CD4-positive, alpha-beta T cell treated with Interleukin-12 subunit alpha and Interleukin-12 subunit beta, for 1 hour (primary cell): ENCODE measurements at places on chromosomes 5 and 9.

GRCh38 chr9:37925786-37926736 is 22.1 kb upstream of the SLC25A51 start:
- DNase-seq, result no peak

GRCh38 chr5:154371687-154372086 is 74.1 kb upstream of the SAP30L start:
- no peak for DNase-seq

- no peak for DNase-seq
Observed at GRCh38 chr5:53303105-53303504, 177.3 kb upstream of the FST start.

- no peak for DNase-seq
Observed at GRCh38 chr5:78116167-78116566, 178.3 kb downstream of the AP3B1 start.

- DNase-seq, result no peak
Observed at GRCh38 chr9:115235221-115235620, 117.3 kb upstream of the TNC start.

DNA sequence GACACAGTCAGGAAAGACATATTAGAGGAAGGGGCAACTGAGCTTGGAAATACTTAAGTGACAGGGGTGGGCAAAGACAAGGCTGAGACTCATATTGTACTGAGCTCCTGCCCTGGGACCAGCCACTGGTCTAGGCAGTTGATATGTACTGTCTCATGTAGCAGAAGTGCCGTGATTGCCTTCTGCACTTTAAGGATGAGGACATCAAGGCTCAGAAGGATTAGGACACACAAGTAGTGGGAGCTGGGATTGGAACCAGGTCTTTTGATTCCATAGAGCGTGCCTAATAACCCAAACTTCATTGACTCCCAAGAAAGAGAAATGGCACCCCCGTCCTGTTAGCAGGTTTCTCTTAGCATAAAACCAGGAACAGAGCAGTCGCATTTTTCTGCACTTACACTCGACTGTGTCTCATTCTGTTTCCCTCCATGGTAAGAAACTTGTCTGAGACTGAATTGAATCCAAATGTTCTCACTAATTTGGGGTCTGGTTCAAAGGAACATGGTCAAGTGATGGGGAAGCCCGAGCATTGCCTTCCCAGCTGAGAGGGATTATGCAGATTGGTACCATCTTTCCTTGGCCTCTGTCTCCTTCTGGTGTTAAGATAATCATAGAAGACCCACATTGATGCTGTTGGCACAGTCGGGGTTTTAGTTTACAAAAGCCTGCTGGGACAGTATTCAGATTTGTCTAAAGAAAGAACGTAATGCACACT is 70.4 kb downstream of the ANGPTL2 start:
- no peak for DNase-seq

GRCh38 chr5:8429778-8430758 is 561.1 kb downstream of the MTRR start:
- no peak for DNase-seq

GRCh38 chr9:129058965-129059795 is 21.7 kb upstream of the DOLPP1 start:
- DNase-seq, result no peak

GRCh38 chr5:74567411-74567995 is 73.0 kb downstream of the ENC1 start:
- DNase-seq, result no peak

- DNase-seq, result no peak
Observed at GRCh38 chr9:128396970-128397613, 23.6 kb upstream of the CERCAM start.

GRCh38 chr5:168679515-168679920 is 100.3 kb upstream of the PANK3 start:
- peak; percentile 53 for DNase-seq

- DNase-seq, result no peak
Observed at GRCh38 chr9:86287013-86287412, 4.7 kb upstream of the ISCA1 start.

- DNase-seq, result no peak
Observed at GRCh38 chr5:96226941-96227552, 206.0 kb downstream of the PCSK1 start.

DNA sequence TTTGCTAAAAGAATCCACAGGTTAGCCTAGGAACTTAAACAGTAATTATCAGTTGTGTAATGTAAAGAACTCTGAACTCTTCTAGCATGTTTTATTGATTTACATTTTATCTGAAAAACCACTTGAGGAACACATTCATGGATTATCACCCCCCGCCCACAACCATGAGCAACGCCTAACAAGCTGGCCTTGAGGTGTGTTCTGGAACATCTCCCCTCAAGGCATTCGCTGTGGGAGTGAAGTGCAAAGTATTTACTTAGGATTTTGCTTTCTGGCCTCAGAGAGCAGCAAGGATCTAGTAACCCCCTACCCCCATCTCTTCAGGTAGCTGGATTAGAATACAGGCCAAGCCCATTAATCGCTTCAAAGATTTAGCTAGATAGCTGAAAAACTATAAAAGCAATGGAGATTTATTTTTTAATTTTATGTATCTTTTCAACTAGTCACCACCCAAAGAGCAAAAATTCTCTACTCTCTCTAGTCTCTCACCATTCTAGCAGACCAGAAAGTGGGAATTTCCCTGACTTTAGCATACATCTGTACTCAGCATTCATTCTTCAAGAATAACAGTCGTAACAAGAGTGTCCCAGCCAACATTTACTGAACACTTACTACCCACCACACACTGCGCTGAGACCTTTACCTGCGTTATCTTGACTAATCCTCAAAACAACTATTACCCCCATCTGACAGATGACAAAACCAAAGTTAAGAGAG is 37.2 kb downstream of the DDX31 start:
- DNase-seq, result no peak

GRCh38 chr5:98608052-98608451 is 165.4 kb upstream of the RGMB start:
- no peak for DNase-seq

DNA sequence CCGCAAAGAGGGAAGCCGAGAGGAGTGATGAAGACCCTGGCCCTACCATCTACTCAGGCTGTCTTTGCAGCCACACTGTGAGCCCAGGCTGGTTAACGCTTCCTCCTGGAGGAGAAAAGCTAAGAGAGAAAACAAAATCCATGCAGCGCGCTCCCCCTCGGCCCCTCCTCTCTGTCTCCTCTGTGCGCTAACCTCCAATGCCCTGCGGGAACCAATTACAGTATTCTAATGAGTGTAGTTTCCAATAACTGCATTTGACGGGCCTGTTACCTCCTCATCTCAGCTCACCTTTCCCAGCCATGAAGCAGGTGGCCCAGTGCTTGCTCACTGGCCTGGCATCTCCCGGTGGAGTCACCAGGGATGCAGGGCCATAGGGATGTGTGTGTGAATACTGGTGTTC is 565.5 kb downstream of the EBF1 start:
- DNase-seq, result no peak

DNA sequence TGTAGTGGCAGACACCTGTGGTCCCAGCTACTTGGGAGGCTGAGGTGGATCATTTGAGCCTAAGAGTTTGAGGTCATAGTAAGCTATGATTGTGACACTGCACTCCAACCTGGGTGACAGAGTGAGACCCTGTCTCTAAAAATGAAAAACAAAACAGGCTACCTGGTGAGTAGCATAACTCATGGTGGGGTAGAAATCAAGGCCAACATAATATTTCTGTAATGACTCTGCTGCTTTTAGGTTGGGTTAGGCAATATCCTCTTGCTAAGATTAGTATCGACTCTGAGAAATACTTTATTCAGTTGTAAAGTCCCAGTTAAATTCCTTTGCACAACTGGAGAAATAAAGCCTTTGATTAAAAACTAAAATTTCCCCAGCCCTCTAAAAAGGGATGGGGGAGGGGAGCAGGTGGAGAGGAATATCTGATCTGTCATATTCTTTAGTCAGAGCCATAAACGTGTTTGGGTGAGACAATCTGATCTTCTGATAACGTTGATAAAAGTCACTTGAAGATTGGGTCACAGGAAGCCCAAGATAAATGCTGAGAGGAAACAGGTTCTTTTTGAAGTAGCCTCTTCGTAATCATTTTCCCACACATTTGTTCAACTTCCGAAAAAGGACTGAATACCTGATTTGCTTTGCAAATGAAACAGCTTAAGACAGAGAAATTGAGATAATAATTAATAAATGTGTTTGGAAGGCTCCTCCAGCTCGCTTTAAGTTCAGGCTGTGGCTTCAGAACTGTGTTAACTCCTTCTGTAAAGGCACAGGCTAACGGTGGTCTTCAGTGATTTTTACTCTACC is 14.9 kb downstream of the IL4 start:
- peak; percentile 45 for DNase-seq

DNA sequence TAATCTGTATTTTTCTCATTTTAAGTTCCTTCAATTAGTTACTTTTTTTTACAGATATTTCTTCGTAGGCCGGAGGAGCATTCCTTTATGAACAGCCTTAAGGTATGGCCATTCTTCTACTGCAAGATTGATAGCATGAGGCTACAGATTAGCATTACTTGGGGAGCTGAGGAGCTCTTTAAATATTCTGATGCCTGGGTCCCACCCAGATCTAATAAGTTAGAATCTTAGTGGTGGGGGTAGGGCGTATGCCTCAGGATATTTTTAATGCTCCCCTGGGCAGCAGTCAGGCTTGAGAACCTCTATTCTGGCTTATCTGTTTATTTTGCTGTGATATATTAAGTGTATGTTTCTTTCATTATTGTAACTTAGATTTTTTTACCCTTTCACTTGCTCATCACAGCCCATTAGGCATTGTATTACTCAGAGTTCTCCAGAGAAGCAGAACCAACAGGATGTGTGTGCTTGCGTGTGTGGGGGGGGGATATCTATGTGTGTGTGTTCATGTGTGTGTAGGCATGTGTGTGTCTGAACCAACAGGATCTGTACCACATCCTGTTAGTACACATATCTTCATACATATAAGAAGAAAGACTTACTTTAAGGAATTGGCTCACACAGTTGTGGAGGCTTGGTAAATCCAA is 91.8 kb upstream of the MTAP start:
- no peak for DNase-seq

- DNase-seq, result no peak
Observed at GRCh38 chr5:61919920-61920319, 386.1 kb upstream of the KIF2A start.

- DNase-seq, result no peak
Observed at GRCh38 chr5:133472829-133473228, 139.5 kb downstream of the FSTL4 start.

DNA sequence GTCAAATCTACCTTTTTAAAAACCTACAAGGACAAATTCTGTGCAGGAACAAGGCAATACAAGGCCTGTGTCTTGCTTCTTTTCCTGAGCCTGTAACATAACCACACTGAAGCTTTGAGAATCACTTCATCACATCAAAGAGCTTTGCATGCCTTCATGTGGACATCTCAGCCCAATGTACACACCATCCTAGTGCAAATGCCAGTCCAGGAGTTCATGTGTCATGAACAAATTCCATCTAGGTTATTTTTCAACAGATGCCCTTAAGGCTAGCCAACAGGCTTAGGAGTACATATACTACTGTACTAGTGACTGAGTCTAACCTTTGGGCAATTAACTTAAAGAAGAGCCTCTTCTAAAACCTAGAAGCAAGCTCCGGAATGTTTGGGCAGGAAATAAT is 106.4 kb downstream of the CDH10 start:
- DNase-seq, result no peak

DNA sequence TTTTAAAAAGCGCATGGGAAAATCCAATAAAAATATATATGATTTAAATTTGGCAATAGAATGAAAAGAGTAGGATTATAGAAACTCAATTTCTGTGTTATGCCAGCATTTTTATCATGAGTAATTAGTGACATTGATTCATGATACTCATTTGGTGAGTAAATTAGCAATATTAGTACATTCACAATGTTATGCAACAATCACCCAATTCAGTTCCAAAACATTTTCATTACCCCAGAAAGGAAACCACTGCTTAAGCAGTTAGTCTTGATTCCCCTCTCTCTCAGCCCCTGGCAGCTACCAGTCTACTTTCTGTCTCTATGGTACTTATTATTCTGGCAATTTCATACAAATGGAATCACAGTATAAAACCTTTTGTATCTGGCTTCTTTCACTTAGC is 27.0 kb downstream of the OSMR start:
- DNase-seq, result no peak

DNA sequence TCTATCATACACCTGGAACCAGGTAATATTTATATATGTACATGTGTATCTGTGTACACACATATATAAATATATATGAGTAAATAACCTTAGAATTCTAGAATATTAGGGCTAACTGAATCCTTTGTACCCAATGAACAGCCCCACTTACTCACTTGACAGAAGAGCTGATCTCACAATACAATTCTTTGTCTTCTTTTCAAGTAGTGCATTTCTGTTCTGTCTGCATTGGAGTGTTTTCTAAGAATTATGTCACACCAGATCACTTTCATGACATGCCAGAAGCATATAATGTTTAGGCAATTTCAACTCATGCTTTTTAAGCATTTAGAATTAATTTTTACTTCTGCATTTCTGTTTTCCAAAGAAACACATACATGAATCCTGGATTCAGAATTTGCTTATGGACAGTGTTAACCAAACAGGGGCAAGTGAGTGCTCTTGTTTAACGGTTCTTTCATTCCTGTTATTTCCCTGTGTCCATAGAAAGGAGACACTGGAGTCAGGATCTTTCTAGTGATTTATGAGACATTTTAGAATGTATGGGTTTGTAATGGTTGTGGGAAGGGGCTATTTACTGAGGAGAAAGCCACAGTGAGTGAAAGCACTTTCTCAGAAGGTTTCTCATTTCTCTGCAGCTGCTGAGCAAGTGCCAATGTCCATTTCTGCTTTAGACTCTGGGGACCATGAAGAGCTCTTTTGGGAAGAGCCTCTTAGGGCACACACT is 123.2 kb downstream of the RMI1 start:
- no peak for DNase-seq

DNA sequence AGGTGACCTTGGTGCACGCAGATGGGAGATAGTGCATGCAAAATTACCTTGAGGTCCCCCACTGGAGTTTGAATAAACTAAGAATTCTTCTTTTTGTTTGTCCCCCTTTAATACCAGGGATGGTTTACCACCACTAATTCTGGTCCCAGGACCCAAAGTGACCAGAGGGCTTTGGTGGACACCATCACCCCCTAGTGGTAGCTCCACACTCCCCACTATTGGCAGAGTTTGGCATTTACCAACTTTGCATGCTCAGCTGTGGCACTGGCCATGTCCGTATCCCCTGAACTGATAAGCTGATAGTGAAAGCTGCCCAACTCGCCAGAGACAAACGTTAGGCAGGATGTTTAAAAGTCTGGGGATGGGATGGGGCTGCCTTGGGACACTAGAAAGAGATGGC is 3.3 kb downstream of the ASTN2 start:
- DNase-seq, result no peak

- no peak for DNase-seq
Observed at GRCh38 chr9:133495327-133496293, 16.7 kb upstream of the SLC2A6 start.

- peak; percentile 52 for DNase-seq
Observed at GRCh38 chr5:142143878-142144277, 35.3 kb downstream of the NDFIP1 start.

GRCh38 chr9:33649463-33649862 is 125.4 kb downstream of the ANKRD18B start:
- no peak for DNase-seq
